ENCODE measurements at places on chromosomes 7 and 10.

DNA sequence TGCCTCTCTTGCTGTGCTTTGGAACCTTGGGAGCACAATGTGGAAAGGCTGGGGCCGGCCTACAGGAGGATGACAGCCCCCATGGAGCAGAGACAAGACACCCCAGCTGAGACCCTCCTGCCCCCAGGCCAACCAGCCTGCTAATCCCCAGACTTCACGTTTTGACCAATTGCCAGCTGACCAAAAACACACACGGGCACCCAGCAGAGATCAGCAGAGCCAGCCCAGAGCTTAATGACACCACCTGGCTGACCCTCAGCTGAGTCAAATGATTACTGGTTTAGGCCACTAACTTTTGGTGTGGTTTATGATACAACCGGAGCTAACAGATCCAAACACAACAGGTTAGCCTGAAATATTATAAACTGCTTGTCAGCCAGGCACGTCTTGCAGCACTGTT, 111.2 kb upstream of the KIF5B start:
- DNase-seq = no peak

GRCh38 chr7:115971506-115971905, 59.1 kb downstream of the TFEC start:
- DNase-seq = no peak

- DNase-seq = no peak
Measured at GRCh38 chr7:20798081-20798693, 11.5 kb upstream of the SP8 start.

DNA sequence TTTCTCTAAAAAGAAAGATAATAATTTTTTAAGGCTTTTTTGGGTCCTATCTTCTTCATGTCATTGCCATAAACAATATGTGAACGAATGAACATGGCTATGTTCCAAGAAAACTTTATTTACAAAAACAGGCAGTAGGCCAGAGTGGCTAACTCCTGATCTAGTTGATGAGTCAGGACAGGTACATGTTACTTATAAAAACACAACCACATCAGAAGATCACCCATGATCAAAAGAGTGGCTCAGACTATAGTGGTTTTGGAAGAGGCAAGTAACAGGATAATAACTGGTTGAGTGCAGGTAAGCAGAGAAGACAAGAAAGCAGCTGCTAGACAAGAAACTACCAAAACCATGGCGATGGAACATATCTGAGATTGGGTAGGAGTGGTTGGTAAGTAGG, 468.7 kb downstream of the KCNMA1 start:
- no peak for DNase-seq

- no peak for DNase-seq
Measured at GRCh38 chr10:60257767-60258428, 131.8 kb downstream of the ANK3 start.

DNA sequence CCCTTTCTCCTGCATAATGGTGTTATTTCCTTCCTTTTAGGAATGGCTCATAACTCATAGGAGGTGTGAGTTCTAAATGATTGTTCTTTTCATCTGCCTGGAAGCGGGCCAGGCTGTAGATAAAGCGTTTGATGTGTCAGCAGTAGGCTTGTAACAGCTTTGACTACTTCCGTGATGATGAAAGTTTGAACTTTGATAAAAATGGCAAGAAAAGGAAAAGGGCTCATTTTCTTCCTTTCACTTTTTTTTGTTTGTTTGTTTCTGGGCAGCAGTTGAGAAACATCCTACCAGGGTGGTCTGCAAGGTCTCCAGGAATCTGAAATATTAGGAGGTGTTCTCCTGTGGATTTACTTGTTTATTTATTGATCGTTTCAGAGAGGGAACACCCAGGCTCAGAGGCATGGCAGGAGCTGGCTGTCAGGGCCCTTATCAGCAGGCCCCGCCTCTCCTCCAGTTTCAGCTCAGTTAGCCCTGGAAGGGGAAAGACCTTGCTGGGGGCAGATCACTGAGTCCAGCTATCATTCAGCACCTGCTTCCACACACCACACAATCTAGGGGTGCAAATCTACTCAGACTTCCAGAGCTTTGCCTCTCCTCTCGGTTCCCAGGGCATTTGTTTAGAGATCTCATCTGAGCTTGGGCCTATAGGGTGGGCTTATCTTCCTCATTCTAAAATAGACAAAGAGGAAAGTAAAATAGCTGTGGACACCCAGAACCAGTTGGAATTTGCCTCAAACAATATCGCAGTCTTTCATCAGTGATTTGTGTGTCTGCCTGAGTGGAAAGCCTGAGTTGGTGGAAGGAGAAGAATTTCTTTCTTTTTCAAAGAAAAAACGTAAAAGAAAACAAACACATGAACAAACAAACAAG, 130.9 kb downstream of the BMPER start:
- DNase-seq = no peak

- peak; percentile 44 for DNase-seq
Measured at GRCh38 chr7:5296611-5297226, 14.0 kb downstream of the SLC29A4 start.
